NCI-H187 (cell line): ENCODE measurements at places on chromosomes 1 and 21.
A peak's percentile ranks its signal among the peaks of the same experiment; 100 is the strongest.

GRCh38 chr1:13687151-13687715, 12.8 kb upstream of the PRDM2 start:
- DNase-seq = no peak

DNA sequence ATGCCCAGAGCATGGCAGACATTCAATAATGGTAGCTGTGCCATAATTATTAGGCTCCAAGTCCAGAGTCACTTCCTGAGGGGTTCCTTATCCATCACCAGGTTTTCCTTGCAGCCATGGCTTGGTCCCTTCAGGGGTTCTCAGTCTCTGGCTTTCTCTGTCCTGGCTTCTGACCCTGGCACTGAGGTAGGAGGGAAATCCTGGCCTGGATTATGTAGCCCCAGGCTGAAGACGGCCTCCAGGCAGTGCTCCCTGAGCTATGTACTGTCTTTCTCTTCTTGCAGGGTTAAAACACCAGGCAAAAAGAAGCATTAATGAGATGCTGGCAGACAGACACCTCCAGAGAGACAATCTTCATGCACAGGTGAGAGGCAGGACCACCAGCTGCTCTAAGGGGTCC, 9.5 kb upstream of the PADI3 start:
- DNase-seq = no peak

DNA sequence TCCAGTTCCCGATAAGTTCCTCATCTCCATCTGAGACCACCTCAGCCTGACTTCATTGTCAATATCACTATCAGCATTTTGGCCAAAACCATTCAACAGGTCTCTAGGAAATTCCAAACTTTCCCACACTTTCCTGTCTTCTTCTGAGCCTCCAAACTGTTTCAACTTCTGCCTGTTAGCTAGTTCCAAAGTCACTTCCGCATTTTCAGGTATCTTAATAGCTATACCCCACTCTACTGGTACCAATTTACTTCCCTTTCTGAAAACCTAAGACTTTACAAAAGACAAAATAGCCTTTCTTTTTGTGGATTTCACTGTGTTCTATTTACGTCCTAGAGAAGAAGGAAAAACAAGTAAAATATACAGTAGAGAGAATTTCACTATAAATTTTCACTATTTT, 147.0 kb upstream of the FMN2 start:
- no peak for DNase-seq

- DNase-seq = no peak
Observed at GRCh38 chr1:108059945-108060344, 95.0 kb upstream of the VAV3 start.

- DNase-seq = no peak
Observed at GRCh38 chr1:54581621-54582035, 33.6 kb downstream of the ACOT11 start.

- no peak for DNase-seq
Observed at GRCh38 chr1:121458291-121459048, 273.7 kb downstream of the SRGAP2C start.

GRCh38 chr1:237786066-237786719, 104.5 kb downstream of the ZP4 start:
- no peak for DNase-seq

DNA sequence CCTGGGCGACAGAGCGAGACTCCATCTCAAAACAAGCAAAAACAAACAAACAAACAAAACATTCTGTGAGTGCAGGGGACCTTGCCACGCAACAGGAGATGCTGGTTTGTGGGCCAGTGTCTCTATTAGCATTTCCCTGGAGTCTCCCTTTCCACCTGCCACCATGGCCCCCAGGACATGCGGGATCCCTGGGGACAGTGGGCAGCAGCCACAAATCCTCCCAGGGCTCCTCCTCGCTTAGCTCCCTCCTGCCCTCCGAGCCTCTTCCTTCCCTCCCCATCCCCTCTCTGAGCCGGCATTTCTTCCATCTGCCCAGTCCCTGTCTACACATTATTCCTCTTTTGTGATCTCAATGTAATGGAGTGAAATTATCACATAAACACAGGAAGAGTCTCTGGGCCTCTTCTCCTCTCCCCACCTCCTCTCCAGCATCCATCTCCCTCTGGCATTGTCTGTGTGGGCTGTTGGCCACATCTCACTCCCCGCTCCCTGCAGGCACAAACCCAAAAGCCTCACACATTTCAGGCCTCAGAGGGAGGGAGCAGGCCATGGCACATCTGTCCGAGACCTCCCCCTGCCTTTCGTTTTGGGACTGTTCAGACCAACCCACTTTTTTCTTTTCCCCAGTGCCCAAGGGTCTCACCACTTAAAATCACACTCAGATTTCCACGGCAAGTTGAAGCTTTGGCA, 144.3 kb downstream of the MIS18A start:
- DNase-seq = no peak

GRCh38 chr1:183571678-183572268, 18.5 kb downstream of the NCF2 start:
- DNase-seq = no peak

DNA sequence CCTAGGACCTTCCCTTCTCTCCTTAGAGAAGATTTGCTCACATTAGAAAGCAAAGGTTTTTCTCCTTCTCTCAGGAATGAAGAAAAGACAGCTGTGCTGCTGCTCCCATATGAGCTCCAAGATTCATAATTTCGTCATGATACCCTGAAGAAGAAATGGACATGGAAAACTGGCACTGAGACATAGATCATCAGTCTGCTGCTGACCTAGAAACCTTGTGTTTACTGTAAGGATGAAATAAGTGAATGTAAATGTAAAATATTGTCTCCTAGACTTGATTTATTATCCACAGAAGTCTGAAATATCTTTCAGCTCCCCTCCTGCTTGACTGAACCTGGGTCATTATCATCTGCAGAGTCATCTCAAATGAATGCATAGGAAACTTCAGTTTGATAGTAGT, 77.9 kb downstream of the ZC3H11B start:
- no peak for DNase-seq

DNA sequence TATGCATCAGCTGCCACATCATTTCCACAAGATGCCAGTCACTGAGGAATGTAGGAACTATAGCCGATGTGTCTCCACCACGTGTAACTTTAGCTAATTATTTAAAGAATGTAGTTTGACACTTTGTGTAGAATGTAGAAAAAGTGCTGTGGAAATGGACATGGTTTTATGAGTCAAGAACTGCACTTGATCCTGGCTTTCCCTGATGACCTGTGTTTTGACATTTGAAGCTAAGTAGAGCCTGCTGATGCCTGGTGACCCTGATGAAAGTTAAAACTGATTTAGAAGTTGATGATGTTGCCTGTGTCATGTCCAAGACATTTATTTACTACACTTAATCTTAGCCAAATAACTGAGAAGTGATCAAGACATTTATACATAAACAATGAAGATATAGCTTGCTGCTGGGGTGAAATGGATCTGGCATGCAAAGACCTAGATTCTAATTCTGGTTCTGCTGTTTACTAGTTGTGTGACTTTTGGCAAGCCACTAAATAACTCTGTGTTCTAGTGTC, 4.4 kb upstream of the OSBPL9 start:
- DNase-seq = no peak

DNA sequence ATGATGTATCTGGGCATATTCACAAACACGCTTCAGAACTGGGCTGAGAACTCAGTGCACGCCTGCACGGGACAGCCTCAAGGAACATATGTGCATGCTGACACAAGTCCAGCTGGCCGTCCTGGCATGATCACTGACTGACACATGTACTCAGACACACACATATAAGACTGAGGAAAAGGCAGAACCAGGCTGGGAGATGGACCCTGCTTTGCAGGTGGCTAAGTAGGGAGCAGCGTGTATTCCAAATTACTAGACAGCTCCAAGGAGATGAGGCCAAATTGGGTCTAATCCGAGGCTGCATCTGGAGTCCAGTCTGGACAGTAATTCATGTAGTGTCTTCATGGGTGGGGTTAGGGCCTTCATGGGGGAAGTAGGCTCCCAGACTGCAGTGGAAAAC, 41.4 kb upstream of the GJB5 start:
- DNase-seq = no peak

DNA sequence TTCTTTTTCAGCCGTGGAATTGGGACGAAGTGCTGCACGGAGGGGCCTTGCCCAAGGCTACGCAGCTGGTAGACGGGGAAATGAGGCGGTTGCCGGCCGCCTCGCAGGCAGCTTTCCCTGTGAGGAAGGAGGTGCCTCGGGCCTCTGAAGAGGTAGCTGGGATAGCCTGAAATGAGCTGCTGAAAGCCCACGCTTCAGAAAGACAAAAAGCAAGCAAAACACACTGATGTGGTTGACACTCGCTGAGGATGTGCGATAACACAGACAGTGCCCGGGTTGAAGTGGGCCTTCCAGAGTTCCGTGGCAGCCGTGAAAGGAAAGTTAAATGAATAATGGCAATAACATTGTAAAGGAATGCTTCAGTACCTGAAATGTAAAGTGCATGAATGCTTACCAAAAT, 47.2 kb downstream of the S1PR1 start:
- no peak for DNase-seq

DNA sequence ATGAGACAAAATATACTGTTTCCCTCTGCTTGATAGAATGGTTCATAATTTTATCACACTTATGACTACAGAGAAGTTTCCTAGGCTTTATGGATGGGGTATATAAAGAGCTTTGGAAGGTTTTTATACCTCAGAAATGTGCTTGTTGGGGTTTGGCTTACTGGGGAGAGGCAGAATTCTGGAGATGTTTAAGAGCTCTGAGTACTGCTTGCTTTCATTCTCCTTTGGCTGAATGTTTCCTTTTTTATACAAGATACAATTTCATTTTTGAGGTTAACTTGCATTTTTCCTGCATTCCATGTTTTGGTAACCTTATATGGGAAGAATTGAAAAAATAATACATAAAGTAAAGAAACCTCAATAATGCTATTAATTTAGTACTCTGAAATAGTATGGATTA, 157.7 kb upstream of the COL11A1 start:
- no peak for DNase-seq

GRCh38 chr1:24406788-24407187, 6.8 kb downstream of the STPG1 start:
- no peak for DNase-seq

GRCh38 chr1:195097316-195097715, 1510.9 kb downstream of the KCNT2 start:
- DNase-seq = no peak

DNA sequence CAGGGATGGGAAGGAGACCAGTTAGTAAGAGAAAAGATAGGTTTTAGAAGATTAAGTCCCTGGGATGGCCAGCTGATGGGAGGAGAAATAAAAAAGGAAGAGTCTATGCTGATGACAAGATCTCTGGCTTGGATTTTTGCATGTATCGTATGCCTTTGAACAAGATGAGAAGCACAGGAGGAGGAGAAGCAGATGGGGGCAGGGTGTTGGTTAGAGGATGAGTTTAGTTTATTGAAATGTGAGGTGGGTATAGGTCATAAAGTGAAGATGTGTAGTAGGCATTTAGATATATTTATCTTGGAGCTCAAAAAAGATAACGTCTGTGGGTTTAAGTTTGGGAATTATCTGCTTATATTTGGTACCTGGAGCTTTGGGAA, 1.4 kb downstream of the TIPRL start:
- DNase-seq = no peak

- DNase-seq = peak; percentile 31
Observed at GRCh38 chr1:160078512-160079195, 2.7 kb upstream of the KCNJ9 start.

- no peak for DNase-seq
Observed at GRCh38 chr1:63674238-63674864, 81.1 kb downstream of the PGM1 start.

- DNase-seq = no peak
Observed at GRCh38 chr1:201370500-201370899, 7.0 kb downstream of the TNNT2 start.

GRCh38 chr1:20578721-20579395, 10.0 kb upstream of the CDA start:
- DNase-seq = no peak

DNA sequence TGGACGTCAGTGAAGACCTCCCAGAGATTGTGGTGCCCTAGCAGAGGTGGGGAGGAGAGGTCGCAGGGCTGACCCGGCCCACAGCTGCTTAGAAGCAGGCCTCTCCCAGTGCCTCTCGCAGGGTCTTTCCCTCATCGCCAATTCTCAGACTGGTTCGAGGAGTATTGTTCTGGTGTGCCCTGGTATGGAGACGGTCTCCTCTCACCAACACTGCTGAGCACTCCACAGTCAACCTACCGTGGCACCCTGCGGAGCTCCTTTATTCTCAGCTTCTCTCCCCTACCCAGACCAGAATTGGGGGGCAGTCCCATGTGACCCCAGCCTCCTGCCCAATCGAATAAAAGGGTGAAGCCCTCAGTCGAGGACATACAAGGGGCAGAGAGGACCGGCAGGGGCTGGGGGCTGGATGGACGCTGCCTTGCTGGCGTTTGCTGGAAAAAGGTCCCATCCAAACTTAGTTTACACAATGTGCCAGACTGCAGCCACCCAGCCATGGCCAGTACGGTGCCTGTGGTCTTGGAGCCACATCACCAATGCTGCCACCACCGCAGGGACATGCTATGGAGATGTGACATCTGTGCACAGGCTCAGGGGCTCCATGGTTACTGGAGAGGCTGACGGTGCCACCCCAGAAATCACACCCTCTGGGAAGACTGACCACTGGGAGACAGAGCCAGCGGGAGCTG, 80.8 kb downstream of the STUM start:
- no peak for DNase-seq

DNA sequence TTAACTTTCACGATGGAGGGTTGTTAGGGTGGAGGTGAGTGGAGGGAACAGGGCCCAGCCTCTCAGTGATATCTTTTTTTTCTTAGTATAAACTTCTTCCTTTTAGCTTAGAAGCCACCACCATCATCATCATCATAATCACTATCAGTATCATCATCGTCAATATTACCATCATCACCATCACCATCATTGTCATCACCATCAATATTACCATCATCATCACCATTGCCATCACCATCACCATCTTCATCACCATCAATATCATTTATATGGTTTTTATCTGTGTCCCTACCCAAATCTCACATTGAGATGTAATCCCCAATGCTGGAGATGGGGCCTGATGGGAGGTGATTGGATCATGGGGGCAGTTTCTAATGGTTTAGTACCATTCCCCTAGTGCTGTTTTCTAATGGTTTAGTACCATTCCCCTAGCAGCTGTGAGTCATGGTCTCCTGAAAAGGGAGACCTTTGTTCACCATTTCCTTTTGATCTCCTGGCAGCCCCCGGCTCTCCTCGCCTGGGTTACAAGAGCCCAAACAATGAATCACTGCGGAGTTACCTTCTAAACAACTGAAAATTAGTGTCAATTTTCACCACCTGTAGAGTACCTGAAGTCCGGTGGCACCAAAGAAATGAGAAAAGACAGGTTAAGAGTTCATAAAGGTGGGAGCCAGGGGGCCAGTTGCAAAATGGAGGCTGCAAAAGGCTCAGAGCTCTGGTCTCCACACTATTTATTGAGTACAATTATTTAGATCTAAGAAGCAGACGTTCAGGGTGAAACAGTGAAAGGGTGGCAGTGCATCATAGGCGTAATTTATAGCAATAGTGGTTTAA, 3.1 kb upstream of the PLA2G2E start:
- DNase-seq = no peak

- DNase-seq = no peak
Observed at GRCh38 chr1:63603810-63604209, 10.6 kb downstream of the PGM1 start.

GRCh38 chr1:208410409-208410808, 166.2 kb upstream of the PLXNA2 start:
- no peak for DNase-seq
